NCI-H82 (cell line): ENCODE measurements at places on chromosomes 5 and 9.

DNA sequence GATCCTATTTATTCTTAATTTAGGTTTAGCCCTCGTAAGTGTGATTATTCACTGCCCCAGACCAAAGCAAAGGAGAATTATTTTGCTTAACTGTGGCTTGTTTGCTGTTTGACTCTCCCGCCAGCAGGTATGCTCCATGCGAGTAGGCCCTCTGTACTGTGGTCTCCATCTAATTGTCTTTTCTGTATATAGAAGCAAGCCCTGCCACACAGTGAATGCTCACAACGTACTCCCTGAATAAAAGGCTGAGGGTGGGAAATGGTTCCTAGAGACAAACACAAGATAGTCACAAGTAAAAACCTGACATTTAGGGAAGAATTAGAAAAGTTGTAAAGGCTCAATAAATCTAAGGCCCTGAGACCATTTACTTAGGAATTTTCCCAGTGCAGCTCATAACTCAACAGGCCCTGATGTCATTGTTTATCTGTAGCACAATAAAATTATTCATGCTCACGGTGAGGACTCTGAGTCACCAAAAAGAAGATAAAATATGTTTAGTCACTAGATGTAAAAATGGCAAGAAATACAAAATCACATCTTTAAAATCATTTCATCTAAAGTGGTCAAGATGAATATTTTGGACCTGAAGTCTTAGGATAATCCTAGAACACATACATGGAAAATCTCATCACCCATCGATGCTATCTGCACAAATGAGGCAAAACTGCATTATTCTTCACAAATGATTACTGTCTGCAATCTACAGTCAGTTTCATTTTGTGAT, 473.2 kb downstream of the ENC1 start:
- DNase-seq, result no peak

GRCh38 chr5:22611327-22611726, 241.8 kb downstream of the CDH12 start:
- no peak for DNase-seq

DNA sequence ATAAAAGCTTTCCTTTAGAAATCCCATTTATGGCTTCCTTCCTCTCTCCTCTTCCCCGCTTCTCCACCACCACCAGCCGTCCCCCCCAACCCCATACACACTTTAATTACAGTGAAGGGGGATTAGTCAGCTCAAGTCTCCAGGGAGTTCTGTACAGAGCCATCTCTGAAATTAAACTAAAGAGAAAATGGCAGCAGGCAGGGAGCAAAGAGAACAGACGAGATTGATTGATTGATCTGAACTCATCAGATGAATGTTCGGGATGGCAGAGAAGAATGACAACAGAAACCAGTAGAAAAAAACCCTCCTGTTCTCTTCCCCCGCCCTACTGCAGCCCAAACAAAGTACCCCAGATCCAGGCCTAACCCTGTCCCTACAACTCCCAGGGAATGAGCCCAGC, 241.7 kb upstream of the PANK3 start:
- DNase-seq, result peak; percentile 96

- DNase-seq, result no peak
These were observed 36.4 kb upstream of the NFIB start for GRCh38 chr9:14350349-14350728.

DNA sequence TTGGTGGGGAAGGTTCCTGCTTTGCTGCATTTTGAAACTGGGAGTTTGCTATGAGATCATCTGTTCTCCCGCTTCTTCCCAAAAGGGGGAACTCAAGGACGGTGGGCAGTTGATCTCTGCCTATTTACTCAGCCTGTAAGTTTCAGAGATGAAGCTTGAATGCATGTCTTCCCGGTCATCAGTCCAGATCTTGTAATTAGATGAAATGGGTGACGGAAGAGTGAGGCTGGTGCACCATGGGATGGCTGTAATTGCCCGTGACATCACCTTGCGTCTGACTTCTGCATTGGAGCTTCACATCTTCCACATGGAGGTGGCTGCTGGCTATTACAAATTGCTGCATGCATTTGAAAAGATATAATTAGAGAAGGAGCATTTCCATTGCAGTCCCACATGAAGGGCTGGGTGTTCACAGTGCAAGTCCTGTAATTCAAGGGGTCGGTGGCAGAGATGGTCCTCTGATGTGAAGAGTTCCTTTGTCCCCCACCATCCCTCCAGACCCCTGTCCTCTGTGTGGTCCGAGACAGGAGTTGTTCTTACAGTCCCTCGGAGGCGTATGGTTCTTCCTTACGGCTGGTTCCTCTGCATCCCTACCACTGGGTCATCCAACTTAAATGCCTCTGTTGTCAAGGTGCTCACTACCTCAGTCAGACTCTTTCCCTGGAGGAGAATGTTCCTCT, 72.9 kb downstream of the ZNF618 start:
- DNase-seq, result no peak

DNA sequence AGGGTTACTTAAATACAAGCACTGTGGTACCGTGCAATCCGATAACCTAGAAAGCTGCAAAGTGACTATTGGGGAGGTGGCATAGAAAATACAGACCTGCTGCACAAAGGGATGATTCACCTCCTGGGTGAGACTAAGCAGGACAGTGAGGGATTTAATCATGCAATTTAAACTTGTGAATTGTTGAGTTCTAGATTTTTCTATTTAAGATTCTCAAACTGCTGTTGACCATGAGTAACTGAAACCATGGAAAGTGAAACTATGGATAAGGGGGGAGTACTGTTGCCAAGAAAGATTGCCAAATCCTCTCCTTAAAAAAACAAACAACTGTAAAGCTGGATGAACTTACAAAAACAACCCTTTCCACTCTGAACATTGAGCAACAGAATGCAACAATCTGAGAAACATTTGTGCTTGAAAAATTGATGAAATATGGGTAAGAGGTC, 61.5 kb upstream of the NUDT12 start:
- DNase-seq, result no peak

- DNase-seq, result no peak
These were observed 208.6 kb downstream of the DRD1 start for GRCh38 chr5:175235251-175235960.
